ENCODE measurements at places on chromosomes 2 and 18.

- no peak for DNase-seq
Measured at GRCh38 chr2:146301287-146301686, 1543.5 kb upstream of the ACVR2A start.

DNA sequence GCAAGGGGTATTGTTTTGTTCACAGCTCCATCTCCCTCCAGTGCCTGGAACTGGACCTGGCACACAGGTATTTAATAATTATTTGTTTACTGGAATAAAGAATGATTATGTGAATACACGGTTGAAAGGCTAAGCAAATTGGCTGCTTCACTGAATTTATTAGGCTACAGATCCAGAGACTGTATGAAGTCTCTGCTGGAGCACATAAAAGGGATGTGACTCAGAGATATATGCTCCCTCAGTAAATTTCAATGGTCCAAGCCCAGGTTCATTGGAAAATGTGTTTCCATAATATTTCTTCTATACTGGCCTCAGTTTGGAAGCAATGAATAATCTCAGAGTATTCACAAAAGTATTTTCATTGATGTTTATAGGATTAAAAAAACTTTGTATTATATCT is 121.5 kb upstream of the SCN1A start:
- DNase-seq = no peak

- DNase-seq = no peak
Measured at GRCh38 chr2:15802657-15803542, 137.4 kb upstream of the MYCN start.

DNA sequence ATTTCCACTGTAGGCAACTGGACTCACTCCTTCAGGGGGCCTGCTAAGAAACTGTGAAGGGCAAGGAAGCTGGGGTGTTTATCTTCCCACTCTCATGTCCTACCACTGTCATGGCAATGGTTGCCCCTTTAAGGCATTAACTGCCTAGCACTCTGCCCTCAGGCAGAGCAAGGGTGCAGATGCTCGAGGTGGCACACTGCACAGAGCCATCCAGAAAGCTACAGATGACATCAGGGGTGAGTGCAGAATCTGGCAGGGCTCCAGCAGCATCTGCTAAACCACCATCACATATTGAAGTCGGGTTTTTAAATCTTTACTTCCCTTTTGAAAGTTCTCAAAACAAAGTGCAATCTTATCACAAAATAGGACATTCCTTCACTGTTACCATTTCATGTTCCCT is 75.4 kb downstream of the RAPGEF4 start:
- DNase-seq = peak; percentile 34

GRCh38 chr18:68121308-68121707 is 593.6 kb downstream of the TMX3 start:
- DNase-seq = no peak

GRCh38 chr2:118569876-118570535 is 277.4 kb downstream of the EN1 start:
- no peak for DNase-seq

- DNase-seq = peak; percentile 87
Measured at GRCh38 chr2:234881413-234882241, 70.2 kb upstream of the SH3BP4 start.

GRCh38 chr18:27838225-27838624 is 338.7 kb downstream of the CDH2 start:
- no peak for DNase-seq

Measured in KBM-7 (cell line).